ENCODE measurements at places on chromosomes 12 and 14. TPM values are rescaled to one million over a fixed set of nuclear protein-coding genes. Genes with fewer than 3 reads are reported as not detected.

DNA sequence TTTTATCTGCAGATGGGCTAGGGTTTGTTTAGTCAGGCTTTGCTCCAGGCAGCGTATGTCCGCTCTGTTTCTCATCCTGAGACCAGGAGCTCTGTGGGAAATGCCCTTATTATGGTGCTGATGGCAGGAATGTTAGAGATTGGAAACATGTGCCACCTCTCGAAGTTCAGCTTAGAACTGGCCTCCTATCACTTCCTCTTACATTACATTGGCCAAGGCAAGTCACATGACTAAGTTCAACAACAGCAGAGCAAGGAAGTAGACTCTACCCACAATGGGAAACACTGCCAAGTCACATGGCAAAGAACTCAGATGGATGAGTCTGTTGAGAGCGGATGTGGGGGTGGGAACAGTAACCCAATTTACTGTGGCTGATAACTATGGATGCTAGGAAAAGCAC, 161.9 kb upstream of the WSCD2 start:
- H3K27me3 ChIP-seq, result peaks cover 59% of the 10 kb centered on the region
- DNase-seq, result no peak
- no peak overlapping the region for H3K27ac ChIP-seq
- H3K4me3 ChIP-seq, result no peak overlapping the region

DNA sequence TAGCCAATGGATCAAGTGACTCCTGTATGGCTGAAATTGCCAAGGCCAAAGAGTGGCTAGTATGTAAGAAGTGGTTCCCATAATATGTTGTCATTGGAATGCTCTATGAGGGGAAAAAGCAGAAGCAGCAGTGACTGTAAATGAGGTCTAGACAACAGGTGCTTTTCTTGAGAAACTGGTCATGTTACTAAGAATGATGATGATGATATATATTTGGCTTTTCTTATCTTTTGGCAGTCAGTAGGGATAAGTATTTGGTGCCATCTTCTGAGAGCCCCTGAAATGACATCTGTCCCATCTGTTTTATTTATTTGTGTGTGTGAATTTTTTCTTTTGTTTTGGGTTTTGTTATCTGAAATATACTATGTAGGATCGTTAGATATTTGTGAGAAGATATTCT, 141.7 kb downstream of the SYT1 start:
- H3K4me1 ChIP-seq, result peaks cover 11% of the 10 kb centered on the region
- DNase-seq, result no peak
- H3K27me3 ChIP-seq, result no peaks in the 10 kb centered on the region
- H3K4me3 ChIP-seq, result no peak overlapping the region
- H3K36me3 ChIP-seq, result no peaks in the 10 kb centered on the region

- peaks cover 15% of the 10 kb centered on the region for H3K36me3 ChIP-seq
- peak within 1 kb of the TSS; percentile 99 for H3K27ac ChIP-seq
- peaks cover 2% of the 10 kb centered on the region for H3K27me3 ChIP-seq
- H3K4me3 ChIP-seq, result peak within 1 kb of the TSS; percentile 99
- peaks cover 58% of the 10 kb centered on the region for H3K4me1 ChIP-seq
- DNase-seq, result peak; percentile 98
These were observed at the start of gene YY1 for GRCh38 chr14:100238419-100239210. YY1 (plus strand) TSS chr14:100239144; CDS start chr14:100239245, 101 bp downstream.

- peak; percentile 45 for DNase-seq
- peaks cover 57% of the 10 kb centered on the region for H3K27me3 ChIP-seq
- no peak overlapping the region for H3K27ac ChIP-seq
These were observed 75.3 kb upstream of the OR4E1 start for GRCh38 chr14:21748869-21749303.

Gene RTL1
- 0.09 TPM for total RNA-seq

Measured in neural crest cell (in vitro differentiated cells).